NT2/D1 (cell line): ENCODE measurements at places on chromosomes 12 and 14.

DNA sequence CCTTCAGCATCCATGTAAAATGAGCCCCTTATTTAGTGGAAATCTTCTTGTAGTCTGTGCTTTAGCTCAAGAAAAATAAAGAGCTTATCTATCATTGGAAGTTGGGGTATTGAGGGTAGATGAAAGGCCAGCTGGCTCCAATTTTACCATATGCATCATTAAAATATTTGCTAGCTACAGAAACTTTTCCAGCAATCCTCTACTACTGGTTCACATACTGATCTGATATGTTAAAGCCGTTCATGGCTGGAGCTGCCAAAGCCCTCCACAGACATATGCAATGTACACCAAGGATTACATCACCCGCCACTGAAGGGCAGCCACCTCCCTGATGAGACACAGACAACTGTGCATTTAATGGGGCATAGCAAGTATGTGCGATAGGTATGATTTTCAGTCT is 1205.3 kb downstream of the GALC start:
- no peak for DNase-seq

DNA sequence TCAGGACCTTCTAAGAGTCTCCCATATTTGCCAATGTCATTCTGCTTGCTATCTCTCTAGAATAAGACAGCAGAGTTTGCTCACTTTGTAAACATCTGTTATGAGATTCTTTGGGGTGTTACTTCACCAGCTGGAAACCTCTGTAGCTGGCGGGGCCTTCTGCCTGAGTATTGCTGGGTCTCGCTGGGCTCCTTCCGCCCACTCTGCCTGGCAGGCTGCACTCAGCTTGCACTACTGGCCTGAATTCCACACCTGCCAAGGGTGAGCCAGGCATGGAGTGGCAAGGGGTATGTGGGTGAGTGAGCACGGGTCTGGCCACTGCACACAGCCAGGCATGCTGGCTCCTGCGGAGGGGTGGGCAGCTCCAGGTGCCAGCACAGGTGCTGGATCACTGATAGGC is 267.3 kb upstream of the PDE3A start:
- DNase-seq: no peak

DNA sequence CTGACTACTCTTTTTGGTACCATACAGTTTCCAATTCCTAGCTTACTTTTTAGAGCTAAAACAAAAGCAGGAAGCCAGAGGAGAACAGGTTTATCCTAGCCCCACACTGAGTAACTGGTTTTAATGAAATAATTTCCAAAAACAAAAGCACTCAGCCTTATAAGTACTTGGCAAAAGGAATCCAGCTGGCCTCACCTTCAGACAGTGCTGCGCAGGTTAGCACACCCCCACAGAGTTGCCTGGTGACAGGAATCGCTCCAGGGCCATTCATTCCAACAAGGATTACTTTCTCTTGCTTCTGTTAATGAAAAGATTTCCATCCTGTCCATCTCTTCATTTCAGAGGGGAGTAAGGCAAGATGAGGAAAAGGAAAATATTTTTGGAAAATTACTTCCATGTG is 84.6 kb downstream of the SCFD1 start:
- DNase-seq: no peak

DNA sequence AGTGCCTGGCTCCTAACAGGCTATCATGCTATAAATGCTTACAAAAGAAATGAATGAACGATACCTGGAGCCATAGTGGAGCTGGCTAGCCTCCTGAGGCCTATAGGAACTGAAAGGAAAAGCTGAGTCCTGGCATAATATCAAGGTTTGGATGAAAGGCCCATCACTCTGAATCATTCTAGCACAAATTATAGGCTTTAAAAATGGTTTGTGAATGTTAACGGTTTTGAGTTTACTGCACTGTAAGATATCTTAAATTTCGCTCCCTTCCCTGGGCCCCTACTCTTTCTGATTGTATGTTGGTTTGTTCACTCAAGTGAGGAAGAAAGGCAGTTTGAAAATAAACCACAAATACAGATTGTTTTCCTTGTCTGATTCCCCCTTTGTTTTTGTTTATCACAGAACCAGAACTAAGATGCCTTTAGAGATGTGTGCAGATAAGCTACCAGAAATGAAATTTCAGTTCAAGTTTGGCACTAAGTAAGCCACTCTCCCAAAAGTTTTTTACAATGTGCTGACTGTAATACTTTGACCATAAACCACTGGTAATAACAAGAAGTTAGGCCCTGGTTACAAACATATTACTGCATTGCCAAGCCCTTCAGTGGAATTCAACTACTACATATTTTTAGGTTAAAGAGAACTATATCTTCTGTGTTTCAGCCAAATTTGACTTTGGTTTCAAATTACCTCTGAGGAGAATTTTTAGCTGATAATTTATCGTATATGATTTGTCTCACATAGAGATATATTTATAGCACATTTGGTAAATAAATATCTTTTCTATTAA is 89.5 kb downstream of the ALX1 start:
- DNase-seq: no peak

GRCh38 chr14:65150898-65151608 is 48.7 kb upstream of the MAX start:
- no peak for DNase-seq

GRCh38 chr14:75042035-75042434 is 9.2 kb downstream of the MLH3 start:
- no peak for DNase-seq

GRCh38 chr12:108709697-108710096 is 21.6 kb downstream of the CORO1C start:
- no peak for DNase-seq

DNA sequence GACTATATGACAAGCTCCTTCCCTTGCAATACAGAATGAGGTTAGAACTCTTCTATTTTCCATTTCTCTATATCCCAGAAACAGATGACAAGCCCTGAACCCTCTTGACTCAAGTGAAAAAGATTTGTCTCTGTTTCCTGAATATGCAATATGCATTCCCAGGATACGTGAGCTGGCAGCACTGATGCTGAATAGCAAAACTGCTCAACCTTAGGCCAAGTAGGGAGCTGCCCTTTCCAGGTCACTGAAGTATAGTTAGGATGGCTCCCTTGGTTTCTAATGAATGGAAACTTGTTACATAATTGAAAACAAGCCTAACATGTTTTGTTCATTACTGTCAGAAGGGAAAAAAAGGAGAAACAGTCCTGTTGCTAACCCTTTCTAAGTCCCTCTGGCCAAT is 47.9 kb upstream of the PLEKHG7 start:
- no peak for DNase-seq

GRCh38 chr12:111673503-111673902 is 12.3 kb downstream of the BRAP start:
- no peak for DNase-seq

DNA sequence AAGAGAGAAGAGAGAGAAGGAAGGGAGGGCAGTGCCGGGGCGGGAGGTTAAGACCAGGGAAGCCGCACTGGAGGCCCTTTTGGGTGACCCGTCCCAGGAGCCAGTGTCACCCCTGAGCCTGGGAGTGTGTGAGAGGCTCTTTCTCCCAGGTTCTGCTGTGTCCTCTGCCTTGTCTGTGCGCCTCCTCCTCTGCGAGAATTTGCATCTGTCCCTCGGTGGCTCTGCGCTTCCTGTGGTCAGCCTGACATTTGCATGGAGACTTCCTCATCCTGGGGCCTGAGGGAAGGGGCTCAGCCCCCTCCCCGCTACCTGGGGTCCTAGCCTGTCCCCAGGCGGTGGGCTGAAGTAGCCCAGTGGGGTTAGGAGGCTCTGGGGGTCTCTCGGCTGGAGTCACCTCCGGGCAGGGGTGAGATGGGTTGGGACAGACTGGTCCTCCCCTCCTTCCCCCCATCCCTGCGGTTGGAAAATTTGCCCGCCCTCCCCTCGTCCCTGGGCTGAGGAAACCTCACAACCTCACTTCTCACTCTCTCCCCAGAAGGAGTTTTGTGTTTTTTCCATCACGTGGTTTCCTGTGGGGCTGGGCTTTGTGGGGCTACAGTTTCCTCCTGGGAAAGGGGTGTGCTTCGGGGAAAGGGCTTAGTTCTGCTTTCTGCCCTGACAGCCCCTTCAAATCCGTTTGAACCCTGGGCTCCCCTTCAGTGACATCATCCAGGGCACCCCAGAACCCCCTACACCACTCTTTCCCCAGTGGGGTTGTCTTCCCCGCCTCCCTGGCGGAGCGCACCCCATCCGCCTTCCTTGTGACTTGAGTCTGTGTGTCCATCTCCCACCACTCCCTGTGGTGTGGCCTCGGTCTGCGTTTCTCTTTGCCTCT is 2.5 kb downstream of the PTPN6 start:
- no peak for DNase-seq

GRCh38 chr12:15783288-15783687 is 5.9 kb downstream of the EPS8 start:
- no peak for DNase-seq

GRCh38 chr12:4402996-4403395 is 23.5 kb upstream of the FGF23 start:
- DNase-seq: no peak

DNA sequence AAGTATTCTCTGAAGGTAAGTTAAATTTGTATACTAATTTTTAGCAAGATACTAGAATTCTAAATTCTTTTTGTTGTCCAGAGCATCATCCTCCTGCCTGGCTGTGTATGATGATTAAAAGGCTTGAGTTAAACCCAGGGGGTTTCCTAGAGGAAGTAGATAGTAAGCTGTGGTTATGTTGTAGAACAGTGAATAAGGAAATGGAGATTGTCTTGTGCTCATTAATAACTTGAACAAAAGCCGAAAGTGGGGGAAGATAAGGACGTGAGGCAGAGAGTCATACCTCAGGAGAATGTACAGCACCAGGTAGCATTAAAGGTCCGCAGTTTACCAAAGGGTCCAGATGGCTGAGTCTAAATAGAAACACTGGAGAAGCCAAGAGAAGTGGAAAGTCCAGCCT is 42.0 kb downstream of the CKB start:
- DNase-seq: no peak

GRCh38 chr14:90293766-90294730 is 37.7 kb downstream of the NRDE2 start:
- no peak for DNase-seq

- DNase-seq: no peak
Measured at GRCh38 chr12:53181935-53182334, 1.2 kb upstream of the CSAD start.

DNA sequence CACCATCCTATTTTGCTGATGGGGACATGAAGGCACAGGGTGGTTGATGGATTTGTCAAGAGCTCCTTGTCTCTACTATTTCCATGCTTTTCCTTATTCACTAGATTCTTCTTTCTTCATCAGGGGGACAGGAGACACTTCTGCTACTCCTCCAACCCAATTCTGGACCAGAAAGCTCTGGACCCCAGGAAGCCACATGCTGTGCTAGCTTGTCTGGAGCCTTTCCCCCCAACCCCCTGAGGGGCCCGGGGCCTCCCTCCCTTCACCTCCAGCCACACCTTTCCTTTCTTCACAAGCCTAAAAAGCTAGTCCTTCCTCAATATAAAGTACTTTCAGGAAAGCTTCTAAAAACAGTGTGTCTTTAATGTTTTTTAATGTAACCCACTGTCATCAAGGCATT is 75.1 kb upstream of the CAPRIN2 start:
- no peak for DNase-seq

- peak; percentile 33 for DNase-seq
Measured at GRCh38 chr12:129193263-129193871, 340.1 kb downstream of the GLT1D1 start.

DNA sequence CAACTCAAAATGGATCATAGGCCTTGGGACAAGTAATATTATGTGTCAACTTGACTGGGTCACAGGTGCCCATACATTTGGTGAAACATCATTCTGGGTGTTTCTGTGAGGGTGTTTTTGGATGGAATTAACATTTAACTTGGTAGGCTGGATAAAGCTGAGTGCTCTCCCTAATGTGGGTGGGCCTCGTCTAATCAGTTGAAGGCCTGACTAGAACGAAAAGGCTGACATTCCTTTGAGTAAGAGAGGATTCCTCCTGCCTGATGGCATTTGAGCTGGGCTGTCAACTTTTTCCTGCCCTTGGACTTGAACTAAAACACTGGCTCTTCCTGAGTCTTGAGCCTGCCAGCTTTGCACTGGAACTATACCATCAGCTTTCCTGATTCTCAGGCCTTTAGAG is 93.4 kb upstream of the ESRRB start:
- no peak for DNase-seq

- no peak for DNase-seq
Measured at GRCh38 chr12:80162177-80162576, 62.8 kb downstream of the OTOGL start.

GRCh38 chr14:55976219-55976618 is 142.0 kb upstream of the PELI2 start:
- DNase-seq: no peak

GRCh38 chr12:5654019-5654418 is 222.1 kb downstream of the NTF3 start:
- no peak for DNase-seq

DNA sequence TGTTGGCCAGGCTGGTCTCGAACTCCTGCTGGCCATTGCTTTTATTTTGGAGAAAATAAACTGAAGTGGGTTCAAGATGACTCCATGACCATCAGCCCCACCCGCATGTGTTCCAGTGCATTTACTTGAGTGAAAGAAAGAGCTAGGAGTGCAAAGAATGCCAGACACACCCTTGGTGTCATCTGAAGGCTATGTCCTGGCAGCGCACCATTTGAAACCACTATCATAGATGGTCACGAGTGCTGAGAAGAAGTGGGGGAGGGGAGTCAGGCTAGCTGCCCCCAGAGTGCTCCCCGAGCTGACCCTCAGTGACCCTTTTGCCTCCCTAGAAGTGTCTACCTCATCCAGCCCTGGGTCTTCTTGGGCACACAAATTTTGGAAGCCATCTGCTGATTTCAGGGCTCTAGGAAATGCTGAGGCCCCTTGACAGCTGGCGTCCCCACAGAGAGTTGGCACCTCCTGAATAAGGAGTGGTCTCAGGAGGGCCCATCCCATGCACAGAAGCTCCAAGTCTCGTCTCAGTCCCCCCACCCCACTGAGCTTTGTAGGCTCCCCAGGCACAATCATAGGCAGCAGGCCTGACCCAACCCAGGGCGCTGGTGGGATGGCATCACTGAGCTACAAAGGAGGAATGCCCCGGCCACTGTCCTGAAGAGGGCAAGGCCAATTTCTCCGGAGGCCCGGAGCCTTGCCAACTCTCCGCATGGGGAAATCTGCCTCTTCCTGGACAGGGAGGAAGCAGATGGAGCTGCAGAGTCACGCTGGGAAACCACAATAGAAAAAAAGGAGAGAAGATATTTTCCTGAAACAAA is 28.0 kb downstream of the PXN start:
- DNase-seq: no peak

DNA sequence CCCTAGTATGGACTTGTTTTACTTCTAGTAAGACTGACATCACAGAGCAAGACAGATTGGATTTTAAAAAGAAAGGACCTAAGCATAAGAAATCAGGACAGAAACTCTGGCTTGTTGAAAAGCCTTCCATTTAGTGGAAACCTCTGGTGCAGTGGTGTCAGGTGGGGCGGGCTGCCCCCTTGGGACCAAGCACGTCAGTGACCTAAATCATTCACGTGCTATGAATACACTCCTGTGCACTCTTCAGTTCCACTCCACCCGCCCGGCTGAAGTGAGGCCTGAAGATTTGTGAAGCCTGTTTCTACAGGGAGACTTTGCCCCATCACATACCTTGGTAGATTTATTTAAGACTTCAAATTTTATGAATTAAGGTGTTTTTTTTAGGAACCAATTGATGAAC is 58.2 kb upstream of the STRN3 start:
- DNase-seq: no peak

GRCh38 chr12:101570047-101570446 is 24.7 kb upstream of the MYBPC1 start:
- no peak for DNase-seq
